ENCODE measurements at places on chromosomes 3 and 15.
A peak's percentile ranks its signal among the peaks of the same experiment; 100 is the strongest.

DNA sequence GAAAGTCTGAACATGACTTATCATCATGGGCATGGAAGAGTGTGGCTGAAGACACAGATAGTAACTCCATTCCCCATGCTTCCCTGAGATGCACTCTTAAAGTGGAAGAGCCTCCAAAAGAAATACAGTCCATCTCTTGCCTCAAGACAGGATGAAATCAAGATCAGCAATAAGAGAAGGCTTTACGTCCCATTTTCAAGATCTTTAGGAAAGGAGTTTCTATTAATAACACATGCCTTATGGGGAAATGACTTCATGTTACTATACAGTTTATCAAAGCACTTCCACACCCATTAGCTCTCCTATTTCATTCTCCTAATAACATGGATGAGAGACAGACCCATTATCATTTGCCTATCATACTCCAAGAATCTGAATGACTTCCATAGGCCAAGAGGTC is 6.1 kb upstream of the KBTBD12 start:
- DNase-seq: no peak

GRCh38 chr15:65309882-65310418 is 5.5 kb downstream of the RNU5B-1 start:
- no peak for DNase-seq

DNA sequence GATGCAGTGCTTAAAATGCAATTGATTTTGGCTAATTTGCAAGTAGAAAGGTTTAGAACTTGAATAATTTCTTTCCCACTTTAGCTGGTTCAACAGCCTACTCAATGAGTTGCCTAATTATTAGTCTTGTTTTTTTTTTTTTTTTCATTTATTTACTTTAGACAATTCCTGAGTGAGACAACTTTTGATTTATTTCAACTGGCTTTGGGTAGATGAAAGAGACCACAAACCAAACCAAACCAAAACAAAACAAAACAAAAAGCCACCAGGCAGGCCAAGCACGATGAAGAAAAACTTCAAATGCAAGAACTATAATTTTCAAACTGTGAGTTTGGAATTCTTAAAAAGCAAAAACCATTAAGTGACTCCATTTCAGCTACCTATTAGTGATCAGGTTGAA is 469.9 kb downstream of the GBE1 start:
- DNase-seq: no peak

DNA sequence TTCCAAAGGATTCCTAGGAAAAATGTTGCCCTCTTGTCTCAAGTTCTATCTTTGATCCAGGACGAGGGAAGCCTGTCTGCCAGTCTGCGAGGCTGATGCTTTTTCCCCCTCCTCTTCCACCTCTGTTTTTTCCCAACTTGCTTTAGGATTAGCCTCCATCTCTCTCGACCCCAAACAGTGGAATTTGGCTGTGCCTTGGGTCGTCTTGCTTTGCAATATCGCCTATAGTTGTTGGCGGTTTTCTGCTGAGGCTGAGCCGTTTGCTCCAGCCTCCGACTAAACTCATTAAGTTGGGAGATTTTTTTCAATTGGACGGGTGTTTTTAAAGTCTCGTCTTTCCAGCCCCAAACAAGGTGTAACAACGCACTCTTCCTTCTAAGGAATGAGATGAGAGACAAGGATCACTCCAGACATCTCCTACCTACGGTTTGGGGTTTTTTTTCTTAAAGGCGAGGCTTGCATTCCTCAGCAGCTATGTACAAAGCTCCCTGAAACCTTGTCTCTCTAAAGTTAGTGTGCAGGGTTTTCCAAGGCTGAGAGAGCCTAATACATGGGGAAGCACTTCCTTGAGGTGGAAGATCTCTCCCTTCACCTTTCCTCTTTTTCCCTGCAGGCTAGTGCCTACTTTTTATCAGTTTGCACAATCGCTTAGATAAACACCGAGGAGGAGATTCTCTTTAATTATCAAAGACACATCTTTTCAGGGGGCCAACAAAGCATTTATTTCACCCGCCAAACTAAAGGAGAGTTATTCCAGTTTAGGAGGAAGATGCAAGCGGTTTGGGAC is 4.8 kb upstream of the NR2F2 start:
- DNase-seq: no peak

DNA sequence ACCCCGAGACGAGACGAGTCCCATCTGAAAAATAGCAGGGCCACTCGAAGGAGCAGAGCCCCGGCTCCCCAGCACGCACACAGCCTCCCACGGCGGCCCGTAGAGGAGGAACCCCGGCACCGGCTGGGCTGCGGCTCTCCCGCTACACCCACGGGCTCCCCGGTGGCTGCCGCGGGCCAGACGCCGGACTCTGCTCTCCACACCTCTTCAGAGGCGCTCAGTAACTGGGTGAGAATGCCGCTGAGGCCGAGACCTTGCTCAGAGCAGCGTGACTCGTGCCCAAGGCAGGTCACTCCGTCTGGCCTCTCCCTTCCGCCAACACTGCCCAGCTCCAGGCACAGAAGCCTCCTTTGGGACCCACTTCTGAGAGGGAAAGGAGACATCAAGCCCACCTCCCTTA is 34.4 kb downstream of the TNK2 start:
- DNase-seq: no peak

GRCh38 chr3:111128884-111129283 is 57.3 kb downstream of the NECTIN3 start:
- no peak for DNase-seq

DNA sequence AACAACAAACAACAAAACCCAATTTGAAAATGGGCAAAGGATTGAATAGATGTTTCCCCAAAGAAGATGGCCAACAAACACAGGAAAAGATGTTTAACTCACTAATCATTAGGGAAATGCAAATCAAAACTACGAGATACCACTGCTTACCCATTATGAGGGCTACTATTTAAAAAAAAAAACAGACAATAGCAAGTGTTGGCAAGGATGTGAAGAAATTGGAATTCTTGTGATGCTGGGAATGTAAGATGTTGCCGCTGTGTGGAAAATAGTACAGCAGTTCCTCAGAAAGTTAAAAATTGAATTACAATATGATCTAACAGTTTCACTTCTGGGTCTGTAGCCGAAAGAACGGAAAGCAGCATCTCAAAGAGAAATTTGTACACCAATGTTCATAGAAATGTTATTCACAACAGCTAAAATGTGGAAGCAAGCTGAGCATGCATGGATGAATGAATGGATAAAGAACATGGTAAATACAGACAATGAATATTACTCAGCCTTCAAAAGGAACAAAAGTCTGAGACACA is 121.9 kb downstream of the CHSY1 start:
- DNase-seq: no peak

- no peak for DNase-seq
Measured at GRCh38 chr15:72796515-72797337, 13.2 kb upstream of the ADPGK start.

DNA sequence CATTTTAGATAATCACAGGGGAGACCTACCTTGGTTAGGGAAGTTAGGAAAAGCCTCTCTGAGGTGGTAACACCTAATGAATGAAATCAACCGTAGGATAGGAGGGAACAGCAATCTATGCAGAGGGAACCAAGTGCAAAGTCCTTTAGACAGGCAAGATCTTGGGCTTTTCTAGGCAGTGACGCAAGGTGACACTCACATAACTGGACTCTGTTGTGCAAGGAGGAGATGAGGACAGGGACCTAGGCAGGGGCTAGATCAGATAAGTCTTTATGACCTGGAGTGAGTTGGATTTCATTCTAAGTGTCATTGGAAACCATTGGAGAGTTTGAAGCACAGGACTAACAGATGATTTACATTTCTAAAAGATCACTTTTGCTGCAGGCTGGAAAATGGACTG is 4.6 kb upstream of the LMOD3 start:
- DNase-seq: no peak

- no peak for DNase-seq
Measured at GRCh38 chr15:72306211-72306785, 13.7 kb downstream of the CELF6 start.

- no peak for DNase-seq
Measured at GRCh38 chr3:115233021-115233420, 85.9 kb upstream of the ZBTB20 start.

- no peak for DNase-seq
Measured at GRCh38 chr15:42491539-42492225, 741 bp upstream of the ZNF106 start.

GRCh38 chr3:160154033-160154432 is 71.2 kb upstream of the C3orf80 start:
- no peak for DNase-seq

DNA sequence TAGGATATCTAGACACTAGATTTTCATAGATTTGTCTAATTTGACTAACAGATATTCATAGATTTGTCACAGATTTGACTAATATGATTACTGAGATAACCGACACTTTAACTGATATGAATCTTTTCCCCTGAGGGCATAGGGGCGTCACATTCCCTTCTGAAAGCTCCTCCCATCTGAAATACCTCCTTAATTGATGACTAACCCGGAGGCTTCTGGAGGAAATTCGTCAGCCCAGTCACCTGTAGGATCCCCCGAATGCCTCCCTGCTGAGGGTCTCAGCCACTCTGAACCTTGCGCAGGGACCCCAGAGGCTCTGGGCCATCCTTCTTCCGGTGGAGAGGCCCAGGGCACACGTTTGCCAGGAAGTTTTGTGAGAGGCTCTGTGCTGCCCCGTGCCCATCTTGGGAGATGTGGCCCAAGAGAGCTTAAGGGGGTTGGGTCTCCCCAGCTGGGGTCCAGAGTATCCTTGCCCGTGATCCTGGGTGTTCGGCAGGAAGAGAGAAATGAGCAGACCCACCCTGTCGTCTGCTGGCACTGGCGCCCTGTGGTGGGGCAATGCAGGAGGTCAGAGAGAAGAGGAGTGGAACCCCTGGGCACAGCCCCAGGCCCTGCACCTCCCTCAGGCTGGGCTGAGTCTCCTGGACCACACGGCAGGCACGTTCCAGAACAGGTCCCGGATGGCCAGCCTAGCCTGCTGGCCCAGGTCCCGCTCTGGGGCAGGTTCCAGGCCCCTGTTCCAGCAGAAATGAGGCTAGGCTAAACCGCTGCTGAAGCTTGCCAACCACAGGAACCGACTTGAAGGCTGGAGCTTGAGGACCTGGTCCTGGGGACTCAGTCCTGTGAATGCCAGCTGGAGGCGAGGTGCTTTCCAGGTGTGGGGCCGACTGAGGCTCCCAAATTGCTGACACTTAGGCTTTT is 1.7 kb downstream of the PLA2G4D start:
- no peak for DNase-seq

- DNase-seq: peak; percentile 5
Measured at GRCh38 chr3:155323063-155323666, 29.7 kb upstream of the STRIT1 start.

DNA sequence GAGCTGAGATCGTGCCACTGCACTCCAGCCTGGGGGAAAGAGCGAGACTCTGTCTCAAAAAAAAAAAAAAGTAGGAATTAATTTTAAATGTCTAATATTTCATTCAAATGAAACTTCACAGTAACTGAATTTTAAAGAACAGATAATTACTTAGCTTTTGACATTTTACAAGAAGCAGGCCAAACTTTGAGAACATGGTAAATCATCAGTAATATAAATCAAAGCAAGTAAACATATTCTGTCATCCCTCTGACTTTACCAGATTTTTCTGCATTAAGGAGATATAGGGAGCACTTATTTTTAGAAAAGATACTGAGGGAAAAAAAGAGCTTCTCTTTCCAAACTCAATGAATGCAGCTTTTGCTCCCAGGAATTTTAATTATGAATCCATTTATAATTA is 37.0 kb downstream of the NR1I2 start:
- DNase-seq: no peak

DNA sequence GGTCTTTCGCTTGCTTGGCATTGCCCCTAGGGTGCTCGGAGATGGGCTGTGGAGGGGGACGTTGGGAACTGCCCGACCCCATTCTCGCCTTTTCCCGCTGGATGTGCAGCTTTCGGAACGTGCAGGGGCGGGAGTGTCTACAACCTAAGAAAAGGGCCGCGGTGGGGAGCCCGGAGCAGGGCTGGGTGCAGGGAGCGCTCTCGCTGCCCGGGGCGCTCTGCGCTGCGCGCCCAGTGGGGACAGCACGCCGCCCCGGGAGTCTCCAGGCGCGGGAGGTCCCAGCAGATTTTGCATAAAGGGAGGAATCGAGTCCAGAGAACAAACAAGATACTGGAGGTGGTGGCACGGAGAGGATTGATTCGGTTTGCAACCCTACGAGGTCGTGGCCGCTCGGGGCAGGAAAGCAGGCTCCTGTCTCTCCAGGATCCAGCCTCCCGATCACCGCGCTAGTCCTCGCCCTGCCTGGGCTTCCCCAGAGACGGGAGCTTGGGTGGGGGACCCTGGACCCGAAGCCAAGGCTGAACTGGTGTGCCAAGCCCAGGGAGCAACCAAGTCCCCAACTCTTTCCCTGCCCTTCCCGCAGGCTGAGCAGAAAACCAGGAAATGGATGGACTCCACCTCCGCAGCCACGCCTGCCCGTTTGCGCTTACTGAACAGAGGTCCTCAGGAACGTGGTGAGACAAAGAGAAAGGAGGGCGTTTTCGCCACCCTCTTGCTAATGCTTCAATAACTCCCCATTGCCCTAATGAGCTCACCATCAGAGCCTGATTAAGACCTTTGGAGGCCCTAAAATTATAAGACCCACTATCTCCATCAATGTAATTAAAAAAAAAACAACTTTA is 59.7 kb downstream of the NOX5 start:
- DNase-seq: no peak

- DNase-seq: no peak
Measured at GRCh38 chr15:68554721-68555678, 23.8 kb upstream of the CORO2B start.

DNA sequence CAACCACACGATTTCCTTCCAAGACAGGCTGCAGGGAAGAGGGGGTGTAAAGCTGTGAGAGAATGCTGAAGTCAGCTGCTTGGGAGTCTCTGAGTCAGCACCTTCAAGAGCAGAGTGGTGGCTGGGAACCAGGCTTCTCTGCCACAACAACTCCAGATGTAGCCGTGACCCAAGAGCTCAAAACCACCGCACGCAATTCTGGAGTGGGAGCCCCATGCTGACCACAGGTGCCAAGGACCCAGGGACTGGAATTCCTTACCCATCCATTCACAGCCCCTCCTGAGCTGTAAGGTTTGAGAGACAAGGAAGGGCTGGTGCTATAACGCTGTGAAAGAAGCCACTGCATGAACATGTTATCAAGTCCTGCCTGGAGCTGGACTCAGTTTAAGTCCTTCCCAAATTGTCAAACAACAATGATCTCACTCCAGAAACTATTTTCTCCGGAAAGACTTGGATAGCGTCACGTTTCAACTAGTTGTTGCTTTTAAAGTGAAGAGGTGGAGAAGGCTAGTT is 61.4 kb downstream of the UMPS start:
- DNase-seq: no peak

DNA sequence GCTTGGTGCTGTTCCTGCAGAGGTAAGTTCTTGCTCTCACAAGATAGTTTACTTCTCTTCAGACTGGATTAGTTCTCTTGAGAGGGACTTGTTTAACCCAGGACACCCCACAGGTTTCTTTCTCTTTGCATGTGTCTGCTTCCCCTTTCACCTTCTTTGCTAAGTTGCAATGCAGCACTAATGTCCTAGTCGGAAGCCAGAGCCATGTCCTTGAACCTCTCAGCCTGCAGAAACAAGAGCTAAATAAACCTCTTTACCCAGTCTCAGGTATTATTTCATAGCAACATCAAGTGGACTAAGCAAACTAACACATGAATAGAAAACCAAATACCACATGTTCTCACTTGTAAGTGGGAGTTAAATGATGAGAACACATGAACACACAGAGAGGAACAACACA is 915.2 kb downstream of the NSUN3 start:
- DNase-seq: no peak
